ENCODE measurements at places on chromosomes 12 and 14.

DNA sequence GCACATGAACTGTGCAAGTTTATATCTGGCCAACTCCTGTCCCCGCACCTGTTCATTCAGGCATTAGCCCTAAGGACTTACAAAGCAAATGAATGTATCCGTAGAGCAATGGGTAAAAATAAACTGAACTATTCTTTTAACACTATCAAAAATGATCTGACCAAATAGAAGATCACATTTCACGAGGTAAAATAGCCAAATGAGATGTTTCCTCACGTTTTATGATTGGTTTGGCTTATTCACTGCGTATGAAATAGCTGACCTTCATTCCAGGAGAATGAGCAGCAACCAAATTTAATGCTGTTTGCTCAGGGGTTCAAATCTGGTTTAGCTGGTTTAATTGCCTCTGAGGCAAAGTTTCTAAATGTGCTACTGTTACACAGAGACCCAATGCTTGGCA lies 216.0 kb upstream of the EEA1 start:
- no peak for DNase-seq

DNA sequence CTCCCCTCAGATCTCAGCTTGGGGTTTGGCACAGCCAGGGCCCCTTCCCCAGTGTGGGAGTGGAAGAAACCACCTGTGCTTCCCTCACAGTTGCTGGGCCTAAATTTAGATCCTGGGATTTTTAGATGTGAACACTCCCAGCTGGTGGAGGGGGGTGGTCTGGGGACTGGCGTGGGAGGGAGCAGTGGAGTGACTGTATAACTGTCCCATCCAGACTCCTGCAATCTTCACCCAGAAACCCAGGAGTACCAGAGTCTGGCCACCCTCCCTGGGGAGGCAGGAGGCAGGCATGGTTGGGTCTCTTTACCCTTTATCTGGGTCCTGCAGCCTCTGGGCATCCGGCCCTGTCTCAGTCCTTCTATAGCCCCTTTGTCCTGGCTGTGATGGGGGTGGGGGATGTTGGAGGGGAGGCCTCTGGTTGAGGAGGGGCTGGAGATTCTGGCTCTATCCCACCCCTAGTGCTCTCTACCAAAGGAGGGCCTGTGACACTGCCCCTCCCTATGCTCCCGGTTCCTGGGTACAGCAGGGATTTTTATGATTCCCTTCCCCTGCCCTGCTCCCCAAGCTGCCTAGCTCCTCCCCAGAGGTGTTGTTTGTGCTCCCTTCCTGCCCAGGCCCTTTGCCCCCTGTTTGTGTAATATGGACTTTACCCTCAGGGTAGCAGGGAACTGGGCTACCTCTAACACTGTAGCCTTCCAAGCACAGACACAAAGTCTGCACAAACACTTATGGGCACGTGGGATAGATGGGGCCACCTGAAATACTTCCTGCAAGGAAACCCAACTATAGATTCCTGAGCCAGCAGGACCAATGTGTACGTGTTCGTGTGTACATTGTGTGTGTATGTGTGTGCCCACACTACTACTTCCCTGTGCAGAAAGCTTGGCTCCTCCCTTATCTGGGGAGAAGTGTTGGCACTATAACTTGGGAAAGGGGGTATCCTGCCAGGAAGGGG lies 1.7 kb downstream of the ERBB3 start:
- DNase-seq = no peak

GRCh38 chr14:100376751-100377171 lies 53.6 kb downstream of the SLC25A47 start:
- DNase-seq = no peak

DNA sequence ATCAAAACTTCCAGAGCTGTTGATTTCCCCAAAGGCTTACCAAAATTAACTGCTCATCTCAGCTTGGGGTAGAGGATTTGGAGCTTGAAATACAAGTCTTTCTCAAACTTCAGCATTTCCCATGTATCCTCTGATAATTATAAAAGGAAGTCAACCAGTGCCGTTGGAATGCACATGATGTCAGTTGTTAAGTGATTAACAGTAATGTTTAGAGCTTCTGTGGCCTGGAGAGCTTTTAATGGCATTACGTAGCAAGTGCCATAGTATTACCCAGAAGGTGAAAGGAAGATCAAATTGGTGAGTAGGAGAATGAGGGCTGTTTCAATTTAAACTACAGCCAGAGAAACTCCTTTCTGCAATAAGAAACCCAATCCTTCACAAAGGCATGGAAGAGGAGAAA lies 62.5 kb upstream of the PTPRR start:
- no peak for DNase-seq

DNA sequence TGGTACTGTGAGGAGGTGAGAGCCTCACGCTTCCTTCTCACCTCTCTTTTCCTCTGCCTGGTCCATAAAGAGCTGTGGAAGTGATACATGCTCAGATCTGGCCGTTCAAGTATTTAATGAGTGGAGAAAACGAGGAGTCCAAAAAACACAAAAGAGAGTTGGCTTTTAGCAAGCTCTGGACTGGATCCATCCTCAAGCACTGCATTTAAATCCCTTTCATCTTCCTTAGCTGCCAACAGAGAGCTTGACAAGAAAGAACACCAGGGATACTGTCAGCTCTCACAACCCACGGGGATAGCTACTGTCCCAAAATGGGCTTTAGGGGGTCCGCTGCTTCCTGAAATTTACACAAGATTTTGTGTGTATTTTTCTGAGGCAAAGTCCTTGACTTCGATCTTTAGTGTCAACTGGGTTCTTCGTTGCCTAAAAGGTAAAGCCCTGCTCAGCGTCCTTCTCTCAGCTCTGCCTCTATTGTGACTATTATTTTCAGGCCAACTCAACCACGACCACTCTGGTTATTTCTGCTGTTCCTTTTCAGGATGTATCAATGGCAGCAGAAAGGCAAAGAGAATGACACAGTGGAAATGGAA lies 120.9 kb downstream of the TMTC1 start:
- DNase-seq = no peak

DNA sequence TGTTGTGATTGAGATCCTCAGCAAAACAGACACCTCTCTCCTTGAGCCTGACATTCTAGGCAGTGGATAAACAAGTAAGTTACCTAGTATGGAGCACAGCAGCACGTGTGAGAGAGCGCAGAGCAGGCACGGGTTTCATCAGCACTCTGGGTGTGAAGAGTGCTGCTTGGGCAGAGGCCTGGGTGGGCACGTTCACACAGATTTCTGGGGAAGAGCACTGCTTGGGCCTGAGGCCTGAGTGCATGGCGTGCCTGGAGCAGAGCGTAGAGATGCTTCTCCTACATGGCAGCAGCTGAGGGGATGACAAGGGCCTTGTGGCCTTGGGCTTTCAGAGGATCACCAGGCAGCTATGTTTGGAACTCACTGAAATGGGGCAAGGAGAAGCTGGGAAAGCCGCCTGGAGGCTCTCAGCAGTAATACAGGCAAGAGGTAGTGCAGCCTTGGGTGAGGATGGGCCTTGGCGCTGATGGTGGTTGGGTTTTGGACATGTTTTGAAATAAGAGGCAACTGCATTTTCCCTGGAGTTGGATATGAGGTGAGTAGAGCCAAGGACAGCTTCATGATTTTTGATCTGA lies 17.6 kb downstream of the CKB start:
- DNase-seq = no peak

GRCh38 chr14:64474041-64474440 lies 8.7 kb downstream of the AKAP5 start:
- DNase-seq = no peak

- DNase-seq = no peak
Observed at GRCh38 chr12:112900298-112901145, 6.2 kb upstream of the OAS1 start.

- peak; percentile 83 for DNase-seq
Observed at GRCh38 chr14:102917469-102918211, 4.8 kb upstream of the AMN start.

DNA sequence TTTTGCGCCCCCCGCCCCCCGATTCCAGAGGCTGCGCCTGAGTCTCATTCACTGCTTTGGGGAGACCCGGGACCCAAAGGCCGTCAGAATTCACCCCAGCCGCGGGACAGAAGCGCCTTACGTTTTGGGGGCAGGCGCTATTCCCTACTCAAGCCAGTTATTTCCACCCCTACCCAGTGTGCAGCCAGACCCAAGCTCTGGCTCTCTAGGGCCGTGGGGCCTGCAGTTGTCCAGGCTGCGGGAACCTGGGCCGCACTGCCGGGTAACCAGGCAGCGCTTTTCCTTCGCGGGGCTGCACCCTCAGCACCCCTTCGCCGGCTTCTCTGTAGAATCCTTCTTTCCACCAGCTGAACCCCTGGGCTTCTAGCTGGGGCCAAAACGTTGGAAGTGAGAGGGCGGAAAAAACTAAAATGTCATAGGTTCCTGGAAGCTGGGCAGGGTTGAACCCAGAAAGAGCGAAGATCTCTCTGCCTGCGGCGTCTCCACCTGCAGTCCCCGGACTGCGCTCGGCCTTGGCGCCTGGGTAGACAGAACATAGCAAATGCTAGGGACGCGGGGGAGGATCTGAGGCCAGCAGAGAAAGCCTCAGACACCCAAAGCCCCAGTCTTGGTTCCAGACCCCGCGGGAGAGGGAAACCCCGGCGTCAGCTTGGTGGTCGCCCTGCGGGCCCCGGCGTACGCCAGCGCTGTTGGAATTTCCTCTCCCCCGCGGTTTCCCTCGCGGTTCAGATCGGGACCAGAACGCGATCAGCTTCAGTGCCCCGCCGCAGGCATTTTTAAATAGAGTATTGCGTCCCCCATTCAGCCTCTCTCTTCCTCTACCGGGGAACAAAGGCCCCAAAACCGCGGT lies 18.3 kb downstream of the TBX3 start:
- no peak for DNase-seq

DNA sequence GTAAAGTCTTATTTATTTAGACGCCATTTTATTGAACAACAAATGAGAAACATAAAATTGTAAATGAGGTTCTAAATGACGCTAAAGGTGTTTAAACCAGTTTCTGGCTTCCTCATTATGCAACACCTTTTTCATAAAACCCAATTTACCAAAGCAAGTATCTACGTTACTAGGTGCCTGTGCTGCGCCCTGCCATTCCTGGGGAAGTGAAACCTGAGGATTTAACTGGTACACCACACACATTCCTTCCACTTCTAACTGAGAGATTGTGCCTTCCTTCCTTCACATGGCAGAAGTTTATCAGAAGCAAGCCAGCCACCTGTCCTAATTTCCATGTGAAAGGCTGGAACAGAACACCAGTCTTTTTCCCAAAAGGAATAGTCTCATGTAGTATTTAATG lies 40.3 kb upstream of the GCH1 start:
- DNase-seq = no peak

Data from left lung (tissue), 14 donors.